ENCODE measurements at places on chromosomes 6 and 20. TPM values are rescaled to one million over a fixed set of nuclear protein-coding genes. Genes with fewer than 3 reads are reported as not detected.

Gene KHDC1
- 0.09 TPM for total RNA-seq

Gene BLOC1S5
- 18.4 TPM for total RNA-seq

Gene SOX18
- 17.7 TPM for total RNA-seq

Gene LY6G6D
- total RNA-seq = not detected

Gene USP49
- 1.4 TPM for total RNA-seq

Gene MEP1A
- total RNA-seq = not detected

Measured in dermis lymphatic vessel endothelial cell (primary cell).